ENCODE measurements at places on chromosomes 1 and 21.

DNA sequence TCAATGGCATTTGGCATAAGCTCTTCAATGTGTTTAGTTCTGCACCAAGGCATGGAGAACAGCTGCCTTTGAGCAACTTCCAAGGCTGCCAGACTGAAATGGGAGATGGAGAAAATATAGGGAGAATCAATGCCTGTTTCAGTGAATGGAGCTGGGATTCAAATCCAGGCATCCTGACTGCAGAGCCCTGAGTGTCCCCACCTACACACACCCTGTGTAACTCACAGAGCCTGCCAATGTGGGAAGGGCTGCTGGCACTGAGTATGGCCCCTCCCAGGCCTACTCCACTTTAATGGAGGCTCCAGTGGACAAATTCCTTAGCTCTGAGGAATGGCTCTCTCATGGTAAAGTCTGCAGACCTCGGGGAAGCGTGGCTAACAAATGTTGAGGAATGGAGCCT lies 145.6 kb upstream of the TNR start:
- DNase-seq = no peak

DNA sequence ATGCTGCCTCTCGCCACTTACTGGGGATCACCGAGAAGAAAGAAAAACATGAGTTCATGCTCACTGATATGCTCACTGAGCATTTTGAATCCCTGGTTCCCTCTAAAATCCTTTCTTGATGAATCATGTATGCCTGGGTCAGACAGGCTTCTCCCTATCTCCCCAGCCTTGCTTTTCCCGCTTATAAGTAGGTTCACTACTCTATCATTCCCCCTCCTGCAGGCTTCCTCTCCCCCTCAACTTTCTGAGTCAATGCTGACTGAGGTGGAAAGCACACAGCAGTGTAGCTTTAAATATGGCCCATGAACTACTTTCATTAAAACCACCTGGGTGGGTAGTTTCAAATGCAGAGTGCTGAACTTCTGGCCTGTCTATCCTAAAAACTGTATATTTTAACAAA lies 41.7 kb downstream of the FMO4 start:
- DNase-seq = peak; percentile 46

- no peak for DNase-seq
Observed at GRCh38 chr1:193070942-193071341, 11.5 kb downstream of the RO60 start.

DNA sequence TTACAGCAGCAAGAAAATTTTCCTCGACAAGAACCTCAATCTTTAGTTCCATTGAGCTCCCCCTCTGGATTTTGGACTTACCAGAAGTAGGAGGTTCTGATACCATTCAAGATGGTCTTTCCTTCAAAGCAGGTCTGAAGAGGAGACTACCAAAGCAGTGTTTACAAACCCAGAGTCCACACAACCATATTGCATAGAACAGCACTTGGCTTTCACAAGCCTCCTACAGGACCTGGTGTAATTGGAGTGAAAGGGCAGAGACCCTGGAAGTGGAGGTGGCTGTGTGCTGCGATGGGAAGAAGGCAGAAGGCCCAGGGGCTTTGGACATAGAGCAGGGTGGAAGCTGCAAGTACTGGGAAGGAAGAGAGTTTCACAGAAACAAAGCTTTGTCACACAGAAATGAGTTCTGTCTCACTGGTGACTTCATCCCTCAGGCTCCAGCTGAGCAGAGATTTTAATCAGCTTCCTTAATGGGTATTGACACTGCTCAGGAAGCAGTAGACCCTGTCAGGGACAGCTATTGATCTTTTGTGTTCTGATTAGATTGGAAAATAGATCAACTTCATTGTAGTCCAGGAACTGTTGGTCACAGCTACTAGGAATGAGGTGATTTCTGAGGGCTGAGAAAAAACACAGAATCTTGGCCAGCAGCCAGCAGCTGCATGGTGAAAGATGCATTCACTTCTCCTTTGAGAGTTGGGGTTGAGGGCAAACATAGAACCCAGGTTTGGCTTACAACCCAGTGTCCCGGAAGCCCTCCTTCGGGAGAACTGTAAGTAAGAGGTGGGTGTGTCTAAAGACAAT lies 124.0 kb downstream of the SYT2 start:
- peak; percentile 36 for DNase-seq

GRCh38 chr1:156760092-156760795 lies 7.1 kb upstream of the PRCC start:
- no peak for DNase-seq

DNA sequence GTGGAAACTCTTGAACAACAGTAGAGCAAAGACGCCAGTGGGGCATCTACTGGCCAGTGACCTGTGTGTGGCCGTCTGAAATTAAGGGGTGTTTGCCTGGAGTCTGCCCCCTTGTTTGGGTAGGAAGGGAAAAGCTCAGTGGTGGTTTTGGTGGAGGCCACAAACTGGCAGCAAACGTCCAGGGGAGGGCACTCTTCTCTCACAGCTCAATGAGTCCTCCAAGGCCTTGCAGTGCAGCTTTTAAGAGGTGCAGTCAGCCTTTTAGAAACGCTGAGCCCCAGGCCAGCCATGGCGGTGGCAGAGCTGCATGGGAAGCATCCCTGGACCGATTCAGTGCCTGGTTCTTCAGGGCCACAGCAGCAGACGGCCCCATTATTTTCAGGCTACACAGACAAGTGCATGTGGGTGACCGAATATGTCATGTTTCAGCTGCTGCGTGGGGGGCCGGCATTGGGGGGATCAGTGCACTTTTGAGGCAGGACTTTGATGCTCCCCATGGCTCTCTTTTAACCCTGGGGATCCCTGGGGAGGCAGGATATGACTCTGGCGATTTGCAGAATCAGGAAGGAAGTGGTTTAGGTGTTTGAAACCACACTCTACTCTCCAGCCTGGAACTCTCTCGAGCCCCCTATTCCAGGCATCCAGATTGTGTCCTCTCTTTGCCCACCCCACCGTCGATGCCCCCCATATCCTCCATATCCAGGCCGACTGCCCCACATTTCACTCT lies 414.0 kb downstream of the PRDM2 start:
- DNase-seq = peak; percentile 46

DNA sequence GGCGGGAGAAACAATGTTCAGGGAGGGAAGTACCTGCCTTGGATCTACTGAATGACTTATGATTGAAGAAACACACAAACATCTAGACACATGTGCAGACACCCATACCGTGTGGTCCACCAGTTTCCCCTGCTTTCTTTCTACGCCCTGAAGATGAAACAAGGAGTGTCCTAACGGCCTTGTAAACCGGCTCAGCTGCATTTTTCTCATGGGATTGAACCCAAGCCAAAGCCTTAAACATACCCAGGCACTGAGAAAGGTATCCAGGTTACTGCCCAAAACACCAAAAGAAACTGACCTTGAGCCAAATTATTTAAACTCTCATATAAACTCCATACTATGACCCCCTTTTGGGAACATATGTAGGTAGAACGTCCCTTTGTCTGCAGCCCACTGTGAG lies 630.0 kb upstream of the RGS18 start:
- DNase-seq = no peak

- no peak for DNase-seq
Observed at GRCh38 chr1:188065917-188066316, 1237.2 kb downstream of the PLA2G4A start.

DNA sequence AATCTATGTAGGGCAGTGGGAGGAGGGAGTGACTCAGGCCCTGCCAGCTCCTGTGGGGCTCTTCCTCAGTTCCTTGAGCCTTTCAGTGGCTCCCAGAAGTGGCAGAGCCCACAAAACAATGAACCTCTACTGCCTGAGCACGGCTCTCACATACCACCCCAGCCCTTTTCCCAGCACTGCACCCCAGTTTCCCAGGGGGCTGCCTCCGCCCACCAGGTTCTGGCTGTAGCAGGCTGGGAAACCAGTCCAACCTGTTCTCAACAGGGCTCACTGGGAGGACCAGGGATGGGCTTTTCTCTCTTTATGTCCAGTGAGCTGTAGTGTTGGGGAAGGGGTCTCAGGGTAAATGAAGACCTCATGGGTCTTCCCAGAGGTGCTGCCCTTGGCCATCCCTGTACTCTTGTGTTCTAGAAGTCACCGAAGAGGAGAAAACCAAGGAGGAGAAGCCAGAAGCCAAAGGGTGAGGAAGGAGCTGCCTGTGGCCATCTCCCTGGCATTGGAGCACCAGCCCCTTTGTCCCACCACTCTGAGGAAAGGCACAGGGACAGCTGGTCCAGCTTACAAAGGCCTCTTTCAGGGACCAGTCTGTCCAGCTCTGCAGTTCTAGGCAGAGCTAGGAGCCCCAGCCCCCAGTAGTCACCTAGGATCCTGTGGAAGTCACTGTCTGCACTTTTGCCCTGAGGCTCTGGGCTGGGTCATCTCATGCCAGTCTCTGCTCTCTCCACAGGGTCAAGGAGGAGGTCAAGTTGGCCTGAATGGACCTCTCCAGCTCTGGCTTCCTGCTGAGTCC lies 3.5 kb downstream of the MARCKSL1 start:
- no peak for DNase-seq

GRCh38 chr1:4021136-4021973 lies 121.3 kb upstream of the C1orf174 start:
- no peak for DNase-seq

GRCh38 chr1:54249819-54250435 lies 50.0 kb downstream of the MRPL37 start:
- peak; percentile 35 for DNase-seq

- no peak for DNase-seq
Observed at GRCh38 chr1:231049121-231049979, 9.3 kb upstream of the FAM89A start.

DNA sequence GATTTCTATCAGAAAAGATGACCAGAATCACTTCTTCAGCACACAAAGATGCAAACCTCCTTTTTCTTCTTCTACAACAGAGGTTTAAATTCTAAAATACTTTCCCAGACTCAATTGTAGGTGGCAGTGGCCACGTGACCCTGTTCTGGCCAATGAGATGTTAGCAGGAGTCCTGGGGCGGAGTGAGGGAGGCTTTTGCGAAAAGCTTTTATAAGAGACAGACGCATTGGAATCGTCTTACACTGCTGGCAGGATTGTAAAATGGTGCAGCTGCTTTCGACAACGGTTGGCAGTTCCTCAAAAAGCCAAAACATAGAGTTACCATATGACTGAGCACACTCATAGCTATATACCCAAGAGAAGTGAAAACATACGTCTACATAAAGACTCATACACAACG lies 87.0 kb upstream of the MAGI3 start:
- no peak for DNase-seq

GRCh38 chr1:228279011-228279721 lies 71.3 kb downstream of the OBSCN start:
- DNase-seq = no peak

GRCh38 chr1:183191833-183192232 lies 5.8 kb downstream of the LAMC2 start:
- DNase-seq = peak; percentile 91

- peak; percentile 65 for DNase-seq
Observed at GRCh38 chr1:54987919-54988705, 7.7 kb downstream of the TMEM61 start.

DNA sequence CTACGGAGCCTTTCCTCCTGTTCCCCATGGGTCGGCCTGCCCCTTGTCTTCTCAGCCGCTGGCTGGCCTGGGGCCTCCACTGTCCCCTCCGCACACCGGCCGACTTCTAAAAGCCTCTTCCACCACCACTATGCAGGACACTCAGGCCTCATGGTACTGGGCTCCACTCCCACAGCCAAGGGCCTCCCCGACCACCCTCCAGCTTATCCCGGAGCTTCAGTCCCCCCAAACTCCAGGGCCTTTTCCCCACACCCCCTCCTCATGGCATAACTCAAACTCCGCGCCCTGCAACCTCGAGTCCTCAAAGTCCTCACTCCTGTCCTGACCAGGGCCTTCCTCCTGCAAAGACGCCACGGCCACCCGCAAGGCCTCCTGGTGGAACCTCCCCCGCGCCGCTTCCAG lies 2.0 kb downstream of the LRRC41 start:
- no peak for DNase-seq

DNA sequence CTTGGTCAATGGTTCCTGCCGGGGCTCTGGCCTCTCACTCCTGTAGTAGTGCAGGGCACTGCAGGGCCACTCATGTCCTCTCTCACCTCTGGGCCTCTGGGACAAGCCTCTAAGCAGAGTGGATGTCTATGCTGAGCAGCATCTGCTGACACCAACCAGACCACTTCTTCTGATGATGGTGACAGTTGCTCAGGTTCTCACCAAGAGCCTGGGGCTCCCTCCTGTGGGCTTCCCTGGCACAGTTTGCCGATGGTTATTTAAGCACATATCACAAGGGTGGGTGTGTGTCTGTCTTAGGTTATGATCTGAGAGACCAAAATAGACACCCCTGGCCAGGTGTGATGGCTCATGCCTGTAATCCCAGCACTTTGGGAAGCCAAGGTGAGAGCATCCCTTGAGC lies 17.4 kb upstream of the GPR137B start:
- no peak for DNase-seq

GRCh38 chr1:30446508-30446907 lies 276.9 kb downstream of the MATN1 start:
- no peak for DNase-seq

- DNase-seq = no peak
Observed at GRCh38 chr1:231603598-231604275, 22.9 kb upstream of the DISC1 start.

- peak; percentile 73 for DNase-seq
Observed at GRCh38 chr21:34642211-34643075, 26.4 kb upstream of the CLIC6 start.

DNA sequence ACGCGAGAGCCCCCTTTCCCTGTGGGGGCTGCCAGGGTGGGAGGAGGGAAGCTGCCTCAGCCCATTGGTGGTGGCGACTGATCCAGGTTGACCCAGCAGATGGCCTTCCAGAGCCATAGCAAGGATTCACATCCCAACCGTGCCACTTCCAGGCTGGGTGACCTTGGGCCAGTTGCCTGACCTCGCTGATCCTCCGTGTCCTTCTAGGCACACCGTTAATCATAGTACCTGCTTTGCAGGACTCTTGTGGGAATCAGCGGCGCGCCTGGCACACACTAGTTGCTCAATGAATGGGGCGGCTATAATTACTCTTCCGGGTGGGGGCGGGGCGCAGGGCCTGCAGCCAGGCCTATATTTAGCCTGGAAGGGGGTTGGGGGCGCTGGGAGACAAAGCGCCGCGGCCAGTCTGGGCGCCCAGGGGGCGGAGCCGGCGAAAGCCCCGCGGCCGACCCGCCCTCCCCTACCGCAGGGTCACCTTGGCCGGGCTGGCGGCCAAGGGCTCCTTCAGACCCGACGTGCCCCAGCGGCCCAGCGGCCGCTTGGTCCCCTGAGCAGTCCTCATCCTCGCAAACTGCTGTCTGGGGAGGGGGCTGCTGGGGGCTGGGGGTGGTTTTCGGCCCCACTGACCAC lies 5.1 kb downstream of the HSPB7 start:
- DNase-seq = peak; percentile 59

DNA sequence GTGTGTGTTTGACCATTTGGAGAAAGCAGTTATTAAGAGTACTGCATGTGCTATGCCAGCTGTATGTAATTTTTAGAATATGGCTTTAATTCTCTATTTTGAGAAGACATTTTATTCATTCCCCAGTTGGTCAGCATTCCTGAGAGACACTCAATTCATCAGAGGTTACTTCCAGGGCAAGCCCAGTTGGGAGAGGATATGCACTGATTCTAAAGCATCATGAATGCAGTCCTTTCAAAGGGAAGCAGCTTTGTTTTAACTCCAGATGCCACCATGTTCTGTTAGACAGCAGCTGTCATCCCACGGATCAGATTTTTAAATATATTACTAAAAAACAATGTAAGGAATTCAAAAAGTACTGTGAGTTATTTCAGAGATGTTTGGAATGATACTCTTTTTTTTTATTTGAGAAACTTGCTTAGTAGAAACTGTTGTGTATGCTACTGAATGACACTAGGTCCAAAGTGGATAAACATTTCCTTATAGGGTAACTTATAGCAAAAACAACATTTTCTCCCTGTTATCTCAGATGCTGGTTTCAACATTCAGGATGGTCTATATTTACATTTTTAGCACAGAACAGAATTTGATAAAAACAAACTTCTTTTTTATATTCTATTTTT lies 149.5 kb upstream of the B3GALT2 start:
- peak; percentile 85 for DNase-seq

Data from astrocyte (in vitro differentiated cells and primary cell).